ENCODE measurements at places on chromosomes 4 and X. TPM values are rescaled to one million over a fixed set of nuclear protein-coding genes. Genes with fewer than 3 reads are reported as not detected.
A peak's percentile ranks its signal among the peaks of the same experiment; 100 is the strongest.

DNA sequence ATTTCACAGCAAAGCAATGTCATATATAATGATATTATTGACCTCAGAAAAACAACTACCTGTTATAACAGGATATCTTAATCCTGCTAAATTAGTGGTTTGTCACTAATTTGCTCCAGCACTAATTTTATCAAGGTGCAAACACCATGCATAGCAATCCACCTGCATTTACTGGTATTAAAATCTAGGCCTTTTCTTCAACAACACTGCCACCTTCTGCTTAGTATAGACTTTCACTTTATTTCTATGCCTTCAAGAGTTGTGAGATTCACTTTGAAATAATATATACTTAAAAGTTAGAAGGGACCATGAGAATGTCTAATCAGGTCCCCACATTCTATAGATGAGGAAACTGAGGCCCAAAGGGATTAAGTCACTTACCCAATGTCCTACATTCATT, 82.1 kb upstream of the IQCM start:
- peak; percentile 64 for DNase-seq

GRCh38 chrX:68801737-68802290, 27.0 kb upstream of the EFNB1 start:
- DNase-seq = no peak

DNA sequence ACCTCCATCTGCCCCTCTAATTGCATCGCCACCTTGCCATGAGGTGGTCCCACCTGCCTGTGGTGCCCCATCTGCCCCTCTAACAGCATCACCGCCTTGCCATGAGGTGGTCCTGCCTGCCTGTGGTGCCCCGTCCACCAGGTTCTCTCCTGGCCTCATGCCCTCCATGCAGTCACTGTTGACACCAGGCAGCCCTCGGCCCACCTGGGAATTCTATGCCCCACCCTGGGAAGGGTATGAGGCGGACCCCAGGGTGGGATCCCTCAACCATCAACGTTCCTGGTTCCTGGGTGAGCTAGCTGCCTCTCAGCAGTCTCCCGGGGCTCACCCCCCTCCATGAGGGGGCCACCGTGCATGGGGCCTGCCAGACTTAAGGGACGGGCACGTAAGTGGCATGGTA, 38.9 kb downstream of the ACOX3 start:
- no peak for DNase-seq

GRCh38 chrX:148192547-148192946, 211.4 kb downstream of the FMR1NB start:
- no peak for DNase-seq

- DNase-seq = peak; percentile 22
Measured at GRCh38 chr4:120922381-120923206, at the start of gene PRDM5. Gene PRDM5, minus strand, starts transcription at chr4:120922726. Its CDS starts 118 bp downstream, at chr4:120922608.

DNA sequence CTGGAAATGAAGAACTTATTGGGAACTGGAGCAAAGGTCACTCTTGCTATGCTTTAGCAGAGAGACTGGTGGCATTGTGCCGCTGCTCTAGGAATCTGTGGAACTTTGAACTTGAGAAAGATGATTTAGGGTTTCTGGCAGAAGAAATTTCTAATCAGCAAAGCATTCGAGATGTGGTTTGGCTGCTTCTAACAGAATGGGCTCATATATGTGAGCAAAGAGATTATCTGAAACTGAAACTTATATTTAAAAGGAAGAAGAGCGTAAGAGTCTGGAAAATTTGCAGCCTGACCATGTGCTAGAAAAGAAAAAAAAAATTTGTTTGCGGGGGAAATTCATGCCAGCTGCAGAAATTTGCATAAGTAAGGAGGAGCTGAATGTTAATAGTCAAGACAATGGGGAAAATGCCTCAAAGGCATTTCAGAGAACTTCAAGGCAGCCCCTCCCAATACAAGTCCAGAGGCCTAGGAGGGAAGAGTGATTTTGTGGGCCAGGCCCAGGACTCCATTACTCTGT, 35.9 kb upstream of the PAPSS1 start:
- DNase-seq = no peak

DNA sequence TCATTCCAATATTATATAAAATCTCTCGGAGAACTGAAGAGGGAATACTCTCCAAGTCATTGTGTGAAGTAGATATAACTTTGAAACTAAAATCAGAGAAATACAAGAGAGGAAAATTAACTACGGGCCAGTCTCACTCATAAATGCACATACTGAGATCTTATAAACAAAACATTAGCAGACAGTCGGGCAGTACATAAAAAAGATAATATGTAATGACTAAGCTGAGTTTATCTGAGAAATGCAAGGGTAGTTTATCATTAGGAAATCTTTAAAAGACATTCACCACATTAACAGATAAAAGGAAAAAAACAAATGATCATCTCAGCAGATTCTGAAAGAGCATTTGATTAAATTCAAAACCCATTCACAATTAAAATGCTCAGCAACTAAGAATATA, 116.7 kb downstream of the NYX start:
- no peak for DNase-seq

GRCh38 chr4:155887847-155888570, 15.5 kb upstream of the TDO2 start:
- DNase-seq = no peak

DNA sequence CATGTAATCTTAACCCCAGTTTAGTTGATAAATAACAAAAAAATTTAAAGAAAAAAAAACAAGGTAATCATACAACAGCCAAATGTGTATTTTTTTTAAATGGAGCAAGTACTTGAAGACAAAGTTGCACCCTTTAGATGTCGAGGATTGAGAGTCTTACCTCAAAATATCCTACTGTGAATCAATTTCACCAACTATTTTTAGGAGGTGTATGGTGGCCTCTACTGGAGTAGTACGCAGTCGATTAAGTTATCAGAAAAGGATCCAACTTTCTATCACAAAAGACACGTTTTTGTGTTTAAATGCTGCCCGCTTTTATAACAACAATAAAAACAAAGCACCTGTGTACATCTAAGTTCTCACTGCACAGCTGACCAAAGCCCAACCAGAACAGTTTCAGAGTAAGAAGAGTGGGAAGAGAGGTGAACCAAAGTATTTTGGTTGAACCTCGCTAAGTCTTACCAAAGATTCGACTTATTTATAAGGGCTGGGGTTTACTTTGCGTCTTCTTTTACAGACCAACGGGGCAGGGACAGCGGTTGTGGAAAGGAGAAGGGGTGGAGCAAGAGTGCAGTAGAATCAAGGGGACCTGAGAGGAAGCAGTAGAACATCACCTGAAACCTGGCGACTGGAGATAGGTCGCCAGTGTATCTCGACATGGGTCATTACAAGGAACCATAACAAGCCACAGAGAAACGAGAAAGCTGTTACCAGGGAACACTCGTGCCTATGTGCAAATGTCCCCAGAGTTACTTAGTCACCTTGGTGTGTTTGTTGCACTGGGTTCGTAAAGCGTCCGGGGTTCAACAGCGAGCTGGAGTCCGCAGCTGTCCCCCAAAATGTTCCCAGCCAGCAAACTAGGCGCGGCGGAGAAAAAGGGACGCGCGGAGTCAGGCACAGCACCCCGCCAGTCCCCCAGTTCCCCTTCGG, 1.1 kb downstream of the RPS6KA6 start:
- DNase-seq = no peak

DNA sequence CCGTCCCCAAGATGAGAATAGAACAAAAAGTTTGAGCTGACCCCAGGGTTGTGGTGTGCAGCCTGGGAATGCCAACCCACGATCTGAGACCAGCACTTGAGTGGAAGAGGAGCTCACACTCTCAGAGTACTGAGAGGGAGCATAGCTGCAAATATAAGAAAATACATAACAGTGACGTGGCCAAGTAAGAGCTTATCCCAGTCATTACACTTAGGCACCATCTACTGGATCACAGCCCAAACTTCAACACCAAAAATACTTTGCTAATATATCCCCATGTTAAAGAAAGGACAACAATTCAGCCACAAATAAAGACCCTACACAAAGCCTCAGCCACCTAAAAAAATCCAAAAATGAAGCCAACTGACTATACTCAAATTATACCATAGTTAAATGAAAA, 33.3 kb upstream of the CXCL6 start:
- no peak for DNase-seq

GRCh38 chr4:155603360-155603891, 63.2 kb upstream of the GUCY1A1 start:
- no peak for DNase-seq

- no peak for DNase-seq
Measured at GRCh38 chr4:102519925-102520324, 18.8 kb downstream of the NFKB1 start.

- DNase-seq = no peak
Measured at GRCh38 chrX:68829582-68830418, 979 bp downstream of the EFNB1 start.

- peak; percentile 10 for DNase-seq
Measured at GRCh38 chr4:45442466-45442865, 681.4 kb downstream of the GABRG1 start.

- DNase-seq = no peak
Measured at GRCh38 chr4:44160776-44161367, 287.7 kb downstream of the KCTD8 start.

DNA sequence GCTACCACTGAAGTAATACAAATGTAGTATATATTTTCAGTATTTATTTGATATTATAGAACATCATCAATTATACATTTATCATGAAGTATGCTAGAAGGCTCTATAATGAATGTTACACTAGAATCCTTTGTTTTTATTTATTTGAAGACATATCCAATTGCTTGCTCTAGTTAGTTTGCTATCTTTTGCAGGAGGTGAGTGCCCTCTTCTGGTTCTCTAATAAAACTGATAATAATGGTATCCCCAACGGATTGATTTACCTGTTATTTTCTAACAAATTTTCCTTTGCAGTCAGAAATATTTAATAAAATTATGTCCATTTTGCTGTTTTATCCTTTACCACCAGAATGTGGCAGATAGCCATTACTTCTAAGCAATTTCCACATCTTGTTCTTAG, 274.3 kb upstream of the TACR3 start:
- DNase-seq = peak; percentile 16

GRCh38 chr4:156694413-156694812, 277.2 kb downstream of the PDGFC start:
- no peak for DNase-seq

DNA sequence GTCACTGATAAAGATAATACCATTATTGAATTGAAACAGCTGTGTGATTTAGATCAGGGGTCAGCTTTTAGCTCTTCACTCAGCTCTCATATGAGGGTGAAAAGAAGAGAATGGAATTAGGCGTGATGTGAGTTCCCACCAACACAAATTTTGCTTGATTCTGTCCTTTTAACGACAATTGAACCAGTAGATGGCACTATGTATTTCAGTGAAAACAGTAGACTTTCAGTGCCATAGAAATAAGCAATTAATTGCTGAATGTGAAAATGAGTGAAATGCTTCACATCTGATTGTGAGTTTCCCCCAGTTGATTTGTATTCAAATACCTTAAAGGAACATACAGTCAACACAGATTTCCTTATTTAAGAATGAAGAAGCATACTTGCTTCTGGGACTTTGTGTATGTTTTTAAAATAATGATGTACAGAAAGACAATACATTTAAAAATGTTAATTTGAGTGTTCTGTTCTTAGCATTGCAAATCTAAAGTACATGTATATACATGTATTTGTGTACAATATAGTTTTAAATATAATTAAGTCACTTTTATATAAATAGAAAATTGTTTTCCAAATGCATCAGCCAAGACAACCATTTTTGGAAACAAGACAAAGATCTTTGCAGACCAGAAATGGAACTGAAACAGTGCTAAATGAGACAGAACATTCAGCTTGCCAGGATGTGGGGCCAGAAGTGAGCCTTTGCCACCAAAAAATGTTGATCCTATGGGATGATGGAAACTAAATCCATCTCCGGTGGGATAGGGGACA, 178.8 kb downstream of the SNCA start:
- peak; percentile 67 for DNase-seq

DNA sequence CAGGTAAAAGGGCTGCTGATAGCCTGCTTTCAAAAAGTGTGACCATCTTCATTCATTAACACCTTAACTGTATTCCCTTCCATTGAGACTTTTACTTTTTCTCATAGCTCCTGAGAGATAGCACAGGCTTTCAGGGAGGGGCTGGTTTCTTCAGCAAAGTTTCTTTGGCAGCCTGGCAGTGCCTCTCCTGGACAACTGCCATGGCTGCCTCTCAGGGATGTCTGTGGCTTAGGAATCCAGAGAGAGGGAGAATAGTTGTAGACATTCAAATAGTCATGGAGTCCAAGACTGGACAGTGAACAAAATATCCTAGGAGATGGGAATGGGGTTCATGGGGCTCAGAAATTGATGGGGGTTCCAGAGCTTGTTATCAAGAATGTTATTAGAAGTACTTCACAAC, 81.1 kb downstream of the FAM47B start:
- DNase-seq = no peak

DNA sequence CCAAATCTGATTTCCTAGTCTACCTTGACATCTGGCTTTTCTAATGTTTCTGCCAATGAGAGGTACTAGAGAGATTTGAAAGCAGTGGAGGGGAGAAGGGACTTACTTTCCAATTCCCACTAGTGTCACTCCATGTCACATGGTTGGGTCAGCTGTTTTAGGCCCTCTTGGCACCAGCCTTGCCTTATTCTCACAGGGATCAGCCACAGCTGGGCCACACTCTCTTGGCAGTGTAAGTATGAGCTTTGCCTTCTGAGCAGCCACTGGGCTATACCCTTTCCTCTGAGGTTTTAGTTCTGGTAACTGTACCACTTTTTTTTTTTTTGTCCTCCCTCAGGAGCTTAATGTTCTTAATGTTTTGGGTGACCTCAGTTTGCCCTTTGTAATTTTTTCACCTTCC, 10.2 kb upstream of the ADH1C start:
- DNase-seq = no peak

- DNase-seq = no peak
Measured at GRCh38 chrX:40843643-40844042, 108.3 kb upstream of the MED14 start.

DNA sequence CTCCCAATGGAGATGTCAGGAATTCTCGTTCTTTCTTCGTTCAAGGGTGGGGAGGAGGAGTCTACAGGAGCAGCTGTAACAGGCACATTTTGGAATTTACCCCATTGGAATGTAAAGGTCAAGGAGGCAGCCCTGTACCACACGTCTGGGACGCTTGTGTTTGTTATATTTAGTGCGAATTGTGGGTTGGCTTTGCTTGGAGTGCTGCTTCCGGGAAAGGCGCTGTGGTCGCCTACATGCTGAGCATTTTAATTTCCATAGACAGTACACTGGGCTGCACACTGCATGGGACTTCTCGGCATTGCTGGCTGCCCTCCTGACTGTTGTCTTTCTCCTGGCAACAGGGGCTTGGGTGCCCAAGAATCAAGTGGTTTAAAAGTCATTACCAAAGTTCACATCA, 12.8 kb downstream of the GYG2 start:
- DNase-seq = no peak

GRCh38 chrX:78383594-78383993, 56.2 kb upstream of the CYSLTR1 start:
- DNase-seq = no peak

- no peak for DNase-seq
Measured at GRCh38 chr4:907691-908425, 24.3 kb downstream of the GAK start.

GRCh38 chrX:14476205-14476604, 53.1 kb upstream of the GLRA2 start:
- no peak for DNase-seq

GRCh38 chrX:10221651-10222050, 64.9 kb downstream of the CLCN4 start:
- DNase-seq = no peak

The STPG2 gene
- total RNA-seq = 0.75 TPM

The BANK1 gene
- total RNA-seq = 1.9 TPM

The ADAM29 gene
- not detected for total RNA-seq

The HAND2 gene
- not detected for total RNA-seq

The ZCCHC18 gene
- total RNA-seq = 13.9 TPM

The HTR2C gene
- not detected for total RNA-seq

The MAGEA2B gene
- total RNA-seq = not detected

The RGN gene
- 1.6 TPM for total RNA-seq

The NPY5R gene
- total RNA-seq = 0.17 TPM

The SLC34A2 gene
- 102 TPM for total RNA-seq

The EMCN gene
- 0.69 TPM for total RNA-seq

The CABS1 gene
- total RNA-seq = not detected

The CENPVL2 gene
- total RNA-seq = not detected
